ENCODE measurements at places on chromosomes 4 and X.

- DNase-seq = peak; percentile 54
Observed at GRCh38 chr4:4395849-4396627, 9.1 kb downstream of the NSG1 start.

- no peak for DNase-seq
Observed at GRCh38 chrX:80223982-80224579, 196.2 kb upstream of the TENT5D start.

DNA sequence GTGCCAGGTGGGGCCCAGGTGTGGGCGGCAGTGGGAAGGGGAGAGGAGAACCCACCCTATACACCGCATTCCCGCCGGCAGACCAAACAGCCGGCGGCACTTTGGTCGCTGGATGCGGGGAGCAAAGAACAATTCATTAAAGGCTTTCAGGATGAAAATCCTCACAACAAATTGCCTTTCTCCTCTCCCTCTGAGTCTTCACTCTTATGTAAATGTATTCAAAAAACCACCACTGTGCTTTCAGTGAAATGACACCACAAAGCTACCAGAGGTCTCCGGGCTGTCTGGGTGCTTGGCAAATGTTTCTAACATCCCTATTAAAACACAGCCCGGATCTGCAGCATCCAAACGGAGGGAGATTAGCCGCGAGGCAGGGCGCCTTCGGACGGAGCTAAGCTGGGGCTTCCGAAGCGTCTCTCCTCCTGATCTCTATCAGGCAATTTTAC is 171.8 kb upstream of the TBL1X start:
- no peak for DNase-seq

DNA sequence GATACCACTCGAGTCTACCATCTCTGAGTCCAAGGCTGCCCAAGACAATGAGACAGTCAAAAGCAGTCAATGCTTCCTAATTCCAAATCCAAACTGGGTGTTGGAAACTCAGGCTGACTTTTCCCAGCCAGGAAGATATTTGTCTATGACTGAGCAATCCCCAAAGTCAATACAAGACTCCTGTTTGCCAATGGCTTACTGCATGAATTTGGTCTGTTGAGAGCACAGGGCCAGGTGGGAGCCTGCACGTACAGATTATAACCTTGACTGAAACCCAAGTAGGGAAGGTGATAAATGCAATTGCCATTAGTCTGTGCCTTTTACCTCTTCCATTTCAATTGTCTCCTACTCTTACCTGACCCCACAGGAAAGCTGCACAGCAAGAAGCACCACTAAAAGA is 72.6 kb upstream of the PPARGC1A start:
- DNase-seq = no peak

GRCh38 chr4:5448221-5448620 is 260.1 kb downstream of the EVC2 start:
- no peak for DNase-seq

DNA sequence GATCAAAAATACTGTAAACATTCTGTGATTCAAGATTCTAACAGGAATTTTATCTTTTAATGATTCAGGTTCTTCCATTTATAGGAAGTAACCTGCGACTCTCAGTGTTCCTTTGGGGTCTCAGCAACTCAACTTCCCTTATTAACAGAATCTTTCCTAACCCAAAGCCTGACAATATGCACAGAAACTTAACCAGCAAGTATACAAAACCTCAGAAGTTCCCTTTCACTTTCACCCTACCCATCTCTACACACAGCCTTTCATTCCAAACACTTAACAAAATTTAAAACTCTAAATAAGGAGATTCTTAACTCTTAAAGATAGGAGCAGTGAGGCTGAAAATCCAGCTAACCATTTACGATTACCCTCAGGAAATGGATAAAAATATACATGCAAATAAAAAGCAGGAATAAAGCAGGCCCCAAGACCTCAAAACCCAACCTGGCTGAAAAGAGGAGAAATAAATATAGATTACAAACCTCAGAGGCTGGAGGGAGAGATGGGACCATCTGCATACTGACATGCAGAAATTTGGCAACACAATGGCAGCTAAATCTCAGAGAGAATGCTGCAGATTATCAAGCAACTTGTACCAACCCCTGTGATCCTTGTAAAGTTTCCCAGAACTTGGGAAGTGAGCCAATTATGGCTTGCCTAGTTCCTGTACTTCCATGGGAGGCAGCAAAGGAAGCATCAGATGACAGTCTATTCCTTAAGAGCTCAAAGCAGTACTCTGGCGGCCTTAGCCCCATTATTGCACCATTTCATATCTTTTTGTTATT is 101.0 kb downstream of the ATP11C start:
- no peak for DNase-seq

DNA sequence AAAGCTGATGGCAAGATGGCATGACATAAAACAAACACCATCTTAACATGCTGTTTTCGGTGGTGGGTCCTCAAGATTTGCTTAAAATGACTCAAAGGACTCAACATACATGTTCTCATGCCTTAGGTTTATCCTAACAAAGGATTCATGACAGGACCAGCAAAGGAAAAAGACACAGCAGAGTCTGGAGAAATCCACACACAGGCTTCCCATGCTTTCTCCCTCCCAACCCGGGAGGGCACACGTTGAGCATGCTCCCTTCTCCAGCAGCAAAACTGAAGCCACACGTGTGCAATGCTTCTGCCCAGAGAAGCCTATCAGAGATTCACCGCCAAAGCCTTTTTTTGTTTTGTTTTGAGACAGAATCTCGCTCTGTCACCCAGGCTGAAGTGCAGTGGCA is 39.9 kb downstream of the SAT1 start:
- DNase-seq = no peak
